Suppressor macrophage treated with lipopolysaccharide for 1 hour (primary cell): ENCODE measurements at places on chromosomes 3 and 15.

GRCh38 chr15:43225201-43225949 is 4.6 kb upstream of the EPB42 start:
- peak; percentile 91 for DNase-seq

- no peak for DNase-seq
Measured at GRCh38 chr3:84165328-84165727, 793.5 kb upstream of the CADM2 start.

DNA sequence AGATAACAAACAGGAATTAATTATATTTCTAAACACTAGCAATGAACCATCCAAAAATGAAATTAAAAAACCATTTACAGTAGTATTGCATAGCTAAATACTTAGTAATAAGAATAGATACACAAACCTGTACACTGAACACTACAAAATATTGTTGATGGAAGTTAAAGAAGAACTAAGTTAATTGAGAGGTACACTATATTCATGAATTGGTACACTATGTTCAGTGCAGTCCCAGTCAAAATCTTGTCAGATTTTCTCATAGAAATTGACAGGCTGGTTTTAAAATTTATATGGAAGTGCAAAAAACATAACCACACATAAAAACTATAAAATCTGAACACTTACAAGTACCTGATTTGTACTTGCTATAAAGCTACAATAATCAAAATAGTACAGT is 24.4 kb downstream of the PIK3CA start:
- DNase-seq: no peak

GRCh38 chr3:151276687-151277042 is 1.7 kb downstream of the P2RY14 start:
- peak; percentile 24 for DNase-seq

GRCh38 chr3:13748276-13748879 is 131.5 kb downstream of the WNT7A start:
- DNase-seq: no peak

GRCh38 chr3:117630885-117631284 is 921.3 kb downstream of the TUSC7 start:
- no peak for DNase-seq

- DNase-seq: peak; percentile 76
Measured at GRCh38 chr3:32414522-32415202, 23.0 kb downstream of the CMTM7 start.

DNA sequence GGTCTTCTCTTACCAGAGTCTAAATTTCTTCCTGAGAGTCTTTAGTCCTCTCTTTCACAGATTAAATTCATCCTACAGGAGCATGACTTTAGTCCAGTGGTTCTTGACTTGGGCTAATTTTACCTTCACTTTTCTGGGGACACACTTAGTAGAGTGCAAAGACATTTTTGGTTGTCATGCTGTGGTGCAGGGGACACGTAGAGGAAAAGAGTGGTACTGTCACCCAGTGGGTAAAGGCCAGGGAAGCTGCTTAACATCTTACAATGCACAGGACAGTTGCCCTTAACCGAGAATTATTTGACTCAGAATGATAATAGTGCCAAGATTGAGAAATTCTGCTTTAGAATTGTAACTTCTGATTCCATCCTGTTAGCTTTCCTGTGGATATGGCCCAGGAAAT is 772.5 kb upstream of the GRM7 start:
- DNase-seq: no peak

- no peak for DNase-seq
Measured at GRCh38 chr3:170565495-170565894, 20.4 kb downstream of the SLC7A14 start.

DNA sequence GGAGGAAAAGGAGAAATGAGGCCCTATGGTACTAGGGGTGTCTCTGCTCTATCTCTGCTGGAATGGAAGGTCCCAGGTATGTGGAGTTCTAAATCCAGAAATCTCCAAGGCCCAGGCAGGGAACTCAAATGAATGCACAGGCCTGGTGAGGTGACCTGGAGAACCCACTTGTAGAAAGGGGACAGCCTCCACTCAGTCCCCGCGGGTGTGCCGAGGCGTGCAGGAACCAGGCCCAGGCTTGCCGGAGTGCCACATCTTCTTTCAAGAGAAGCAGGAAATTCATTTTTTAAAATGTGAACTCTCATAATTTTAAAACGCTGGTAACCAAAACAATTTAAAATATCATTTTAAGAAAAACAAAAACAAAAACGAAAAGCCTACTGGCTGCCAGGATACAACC is 32.2 kb upstream of the ADCY5 start:
- DNase-seq: no peak

- DNase-seq: peak; percentile 62
Measured at GRCh38 chr15:90266061-90266431, 574 bp downstream of the NGRN start.

DNA sequence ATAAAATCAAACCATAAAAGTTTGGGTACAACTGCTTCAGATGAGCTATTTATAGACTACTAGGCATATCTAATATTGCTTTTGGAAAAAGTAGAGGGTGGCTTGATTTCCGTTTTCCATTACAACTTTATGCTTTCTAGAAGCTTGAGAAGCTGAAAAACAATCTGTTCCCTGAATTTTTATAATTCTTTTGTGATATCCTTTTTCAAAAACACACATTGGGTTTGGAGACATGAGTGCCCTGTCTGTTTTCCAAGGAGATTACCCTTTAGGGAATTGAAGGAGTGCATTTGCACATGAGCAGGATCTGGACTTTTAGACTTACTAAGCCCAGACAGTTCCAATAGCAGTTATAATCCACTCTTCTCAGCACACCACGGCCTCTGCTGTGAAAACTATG is 49.5 kb upstream of the FILIP1L start:
- no peak for DNase-seq

DNA sequence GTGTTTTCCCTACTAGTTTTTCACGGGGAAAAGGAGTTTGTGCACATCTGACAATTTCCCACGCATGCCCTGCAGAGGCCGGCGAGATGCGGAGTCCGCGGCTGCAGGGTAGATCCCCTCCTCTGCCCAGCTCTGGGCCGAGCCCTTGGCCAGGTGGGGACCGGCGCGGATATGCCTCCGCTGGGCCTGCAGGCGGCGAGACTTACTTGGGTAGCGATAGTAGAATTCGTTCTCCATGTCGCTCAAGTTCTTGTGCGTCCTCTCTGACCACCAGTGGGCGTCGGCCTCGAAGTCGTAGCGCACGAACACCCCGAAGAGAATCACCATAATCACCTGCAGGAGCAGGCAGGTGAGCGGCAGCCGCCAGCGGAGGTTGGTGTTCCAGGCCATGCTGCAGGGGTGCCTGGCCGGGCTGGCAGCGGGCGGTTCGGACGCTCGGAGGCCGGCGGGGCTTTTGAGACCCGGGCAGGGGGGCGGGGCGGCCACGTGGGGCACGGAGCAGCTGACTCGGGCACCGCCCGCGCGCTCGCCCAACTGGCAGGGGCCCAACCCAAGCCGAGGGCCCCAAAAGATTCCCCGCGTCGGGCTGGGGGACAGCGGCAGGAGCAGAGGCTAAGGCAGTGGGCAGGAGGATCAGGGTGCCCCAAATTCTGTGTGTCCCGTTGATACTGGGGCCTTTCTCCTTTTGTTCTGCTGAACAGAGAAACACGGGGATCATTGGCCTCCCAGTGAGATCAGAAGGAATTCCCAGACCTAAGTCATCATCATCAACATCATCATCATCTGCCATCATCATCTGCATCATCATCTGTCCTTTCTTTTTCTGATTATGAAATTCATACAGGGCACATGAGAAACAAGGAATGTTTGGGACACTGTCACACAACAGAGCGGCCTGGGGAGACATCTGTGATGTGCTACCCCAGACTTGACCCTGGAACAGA is at the start of gene RHCG:
Gene RHCG (minus strand): TSS at position 429 of the 944 bp plus-strand sequence. CDS start 39 bp downstream, at position 390.
- DNase-seq: peak; percentile 82
